ENCODE measurements at places on chromosomes 13 and 19.

DNA sequence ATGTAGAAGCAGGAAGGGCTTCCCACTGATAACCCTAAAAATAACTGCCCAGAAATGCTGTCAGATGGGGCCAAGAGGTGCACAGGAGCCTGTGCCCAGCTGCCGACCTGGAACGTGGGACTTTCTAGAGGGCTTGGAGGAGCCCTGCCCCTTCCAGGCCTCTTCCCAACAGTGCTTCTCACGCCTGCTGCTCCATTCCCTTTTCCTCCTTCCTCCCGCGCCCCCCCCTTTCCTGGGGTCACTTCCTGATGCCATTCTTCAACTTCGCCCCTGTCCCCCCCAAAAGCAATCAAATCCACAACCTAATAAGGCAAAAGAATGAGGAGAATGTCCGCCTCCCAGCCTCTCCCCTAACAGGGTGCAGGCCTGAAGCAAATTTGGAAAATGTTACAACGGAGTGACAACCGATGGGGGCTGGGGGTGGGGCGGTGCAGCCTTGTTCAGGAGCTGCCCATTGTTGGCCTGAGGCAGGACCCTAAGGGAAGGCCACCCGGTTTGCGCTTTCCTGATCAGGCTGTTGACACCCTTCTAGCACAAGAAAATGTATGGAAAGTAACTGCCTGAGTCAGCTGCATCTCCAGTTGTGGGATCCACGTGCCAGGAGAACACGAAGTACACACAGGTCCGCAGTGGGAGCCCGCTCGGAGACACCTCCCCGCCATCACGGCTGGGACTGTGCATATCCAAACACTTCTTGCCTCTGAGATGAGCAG is 18.7 kb downstream of the ACTN4 start:
- no peak for DNase-seq

DNA sequence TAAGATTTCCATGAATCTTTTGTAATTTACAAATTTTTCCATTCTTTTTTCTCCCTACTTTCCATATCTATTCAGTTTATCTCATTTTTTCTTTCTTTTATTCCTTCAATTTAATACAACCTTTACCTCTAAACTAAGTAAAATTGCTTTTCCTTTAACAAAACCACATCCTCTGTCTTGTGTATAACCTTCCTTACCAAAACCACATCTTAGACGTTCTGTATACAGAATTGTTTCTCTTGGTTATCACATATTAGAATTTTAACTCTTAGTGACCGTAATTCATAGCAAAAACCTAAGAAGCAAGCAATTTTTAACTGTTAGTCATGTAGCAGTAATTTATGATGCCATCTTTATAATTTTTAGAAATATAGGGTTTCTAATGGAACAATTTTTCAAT is 15.0 kb downstream of the PPP5C start:
- DNase-seq: no peak

DNA sequence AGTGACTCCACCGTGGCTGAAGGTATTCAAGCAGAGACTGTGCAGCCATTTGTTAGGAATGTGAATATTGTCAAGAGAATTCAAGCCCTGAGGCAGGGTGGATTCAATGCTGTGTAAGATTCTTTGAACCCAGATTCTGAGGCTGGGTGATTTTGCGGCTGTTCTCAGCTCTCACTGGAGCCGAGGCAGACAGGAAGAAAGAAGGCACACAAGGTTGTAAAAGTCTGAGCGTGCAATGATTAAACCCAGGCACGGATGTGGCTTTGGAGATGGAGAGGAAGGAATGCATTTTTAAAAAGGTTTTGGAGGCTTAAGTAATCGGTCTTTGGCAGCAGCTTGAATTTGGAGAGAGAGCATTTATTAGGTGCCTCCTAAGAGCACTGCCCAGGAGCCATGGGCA is 187.9 kb downstream of the KATNAL1 start:
- DNase-seq: no peak

GRCh38 chr19:14248578-14249011 is 42.6 kb upstream of the ADGRL1 start:
- DNase-seq: no peak

GRCh38 chr13:37339386-37339735 is 233.9 kb upstream of the CSNK1A1L start:
- DNase-seq: no peak

GRCh38 chr19:51119611-51120010 is 5.1 kb upstream of the SIGLEC9 start:
- no peak for DNase-seq

- DNase-seq: no peak
These were observed 101.8 kb downstream of the SOX1 start for GRCh38 chr13:112168761-112169160.

DNA sequence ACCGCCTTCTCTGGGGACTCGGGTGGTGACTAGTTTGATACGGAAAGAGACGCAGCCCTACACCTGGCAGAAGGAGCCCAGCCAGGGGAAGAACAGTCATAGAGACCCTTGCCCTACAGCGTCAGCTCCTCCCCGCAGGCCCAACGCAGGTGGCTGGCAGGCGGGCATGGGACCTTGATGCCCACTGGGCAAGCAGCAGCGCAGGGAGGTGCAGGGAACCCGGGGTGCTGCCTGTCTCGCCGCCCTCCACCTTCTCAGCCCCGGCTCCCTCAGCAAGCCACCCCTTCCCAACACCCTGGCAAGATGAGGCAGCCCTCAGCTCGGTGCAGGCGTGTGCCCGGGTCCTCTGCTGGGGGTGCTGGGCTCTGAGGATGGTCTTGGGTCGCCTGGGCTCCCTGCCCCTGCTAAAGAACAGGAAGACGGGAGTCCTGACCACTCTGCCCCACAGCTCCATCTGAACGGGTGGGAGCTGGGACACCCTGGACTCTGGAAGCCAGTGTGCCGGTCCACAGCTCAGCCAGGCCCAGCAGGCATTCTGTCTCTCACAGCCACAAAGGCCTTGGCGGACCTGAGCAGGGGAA is 9.0 kb downstream of the MIER2 start:
- DNase-seq: no peak

DNA sequence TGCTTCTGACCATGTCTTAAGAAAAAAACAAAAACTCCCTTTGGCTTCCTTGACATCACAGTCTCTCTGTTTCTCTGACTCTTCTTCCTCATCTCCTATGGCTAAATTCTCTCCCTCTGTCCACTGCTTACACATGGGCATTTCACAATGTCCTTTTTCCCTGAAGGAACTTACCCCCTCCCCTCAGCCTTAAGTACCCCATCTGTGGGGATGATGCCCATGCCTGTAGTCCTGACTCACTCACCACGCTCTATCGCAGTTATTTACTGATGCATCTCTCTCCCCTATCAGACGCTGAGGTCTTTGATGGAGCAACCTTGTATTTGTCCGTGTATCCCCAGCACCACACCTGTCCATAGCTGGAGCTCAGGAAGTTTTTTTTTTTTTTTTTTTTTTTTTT is 32.4 kb downstream of the ACTN4 start:
- DNase-seq: no peak

GRCh38 chr19:55370305-55370988 is at the start of gene IL11:
TSS of gene IL11 (minus strand) at chr19:55370463. CDS start at chr19:55370310, 153 bp downstream.
- no peak for DNase-seq

DNA sequence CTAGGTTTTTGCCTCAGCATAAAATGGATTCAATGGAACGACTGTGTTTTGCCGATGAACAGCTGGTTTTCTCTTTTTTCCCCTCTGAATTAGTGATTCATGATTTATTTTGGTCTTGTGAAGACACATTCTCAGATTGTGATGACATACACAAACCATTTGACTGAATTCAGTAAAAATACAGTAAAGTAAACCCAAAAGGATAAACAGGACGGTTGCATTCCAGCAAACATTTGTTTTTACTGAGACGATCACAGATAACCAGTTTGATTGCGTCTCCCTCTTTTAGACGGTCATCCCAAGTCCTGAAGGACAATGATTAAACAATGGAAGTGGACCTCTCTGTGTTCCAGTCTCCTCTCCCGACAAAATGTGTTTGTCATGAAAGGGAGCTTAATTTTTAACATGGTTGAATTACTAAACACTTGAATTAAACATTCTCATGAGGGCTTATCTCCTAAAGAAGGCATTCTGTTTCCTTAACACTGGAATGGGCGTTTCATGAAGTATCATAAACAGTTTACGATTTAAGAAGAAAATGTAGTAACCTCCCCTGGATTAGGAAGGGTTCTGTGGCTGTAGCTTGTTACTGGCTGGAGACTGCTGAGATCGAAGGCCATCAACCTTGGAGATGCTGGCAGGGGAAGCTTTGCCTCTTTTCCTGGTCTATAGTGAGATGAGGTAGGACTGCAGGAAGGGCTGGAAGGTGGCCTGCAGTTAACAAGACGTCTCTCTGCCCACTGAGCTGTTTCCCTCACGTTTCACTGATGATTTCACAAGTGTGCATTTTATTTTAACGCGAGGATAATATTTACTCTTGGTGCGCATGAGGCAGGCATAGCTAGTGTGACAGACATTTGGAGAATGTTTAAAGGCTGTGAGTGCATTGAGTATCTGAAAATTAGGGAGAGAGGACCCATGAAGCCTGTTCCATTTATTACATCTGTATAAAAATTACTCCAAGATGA is 457.9 kb downstream of the FGF9 start:
- no peak for DNase-seq

DNA sequence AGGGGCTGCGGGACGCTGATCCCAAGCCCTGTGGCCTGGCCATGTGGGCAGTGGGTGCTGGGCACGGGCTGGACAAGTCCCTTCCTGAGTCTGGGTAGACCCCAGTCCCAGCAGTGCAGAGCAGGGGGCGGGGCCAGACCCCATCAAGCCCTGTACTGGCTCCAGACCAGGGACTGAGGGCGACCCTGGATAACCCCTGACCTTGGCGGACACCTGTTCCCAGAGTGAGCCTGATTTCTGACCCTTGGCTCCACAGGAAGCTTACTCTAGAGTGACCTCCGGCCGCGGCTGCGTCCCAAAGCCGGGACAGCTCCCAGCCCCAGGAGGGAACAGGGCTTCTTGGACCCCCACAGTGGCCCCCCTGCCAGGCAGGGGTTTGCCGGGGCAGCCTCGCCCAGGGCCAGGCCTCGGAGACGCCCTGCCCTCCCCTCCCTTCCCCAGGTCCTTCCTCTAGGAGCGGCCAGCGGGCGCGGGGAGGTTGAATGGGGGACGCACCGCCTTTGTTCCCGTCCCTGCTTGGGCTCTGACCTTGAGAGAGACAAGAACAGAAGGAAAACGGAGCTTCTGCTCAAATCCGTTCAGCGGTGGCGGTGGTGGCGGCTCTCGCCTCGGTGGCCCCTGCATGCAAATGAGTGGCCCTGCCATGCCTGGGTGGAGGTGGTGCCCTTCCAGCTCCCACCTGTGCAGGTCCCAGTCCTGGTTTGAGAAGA is 2.3 kb upstream of the EFNA2 start:
- no peak for DNase-seq

DNA sequence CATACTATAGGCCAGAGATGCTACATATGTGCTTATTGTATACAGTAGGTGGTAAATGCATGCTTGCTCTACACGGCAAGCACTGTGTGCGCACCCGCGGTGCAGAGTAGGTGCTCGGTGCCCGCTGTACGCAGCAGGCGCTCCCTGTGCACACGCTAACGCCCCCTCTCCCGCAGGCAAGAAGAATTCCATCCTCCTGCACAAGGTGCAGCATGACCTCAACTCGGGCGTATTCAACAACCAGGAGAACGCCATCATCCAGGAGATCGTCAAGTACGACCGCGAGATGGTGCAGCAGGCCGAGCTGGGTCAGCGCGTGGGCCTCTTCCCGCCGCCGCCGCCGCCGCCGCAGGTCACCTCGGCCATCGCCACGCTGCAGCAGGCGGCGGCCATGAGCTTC is 17.7 kb downstream of the POLRMT start:
- DNase-seq: no peak

All from Panc1 (cell line).